ENCODE measurements at places on chromosomes 16 and 17.
A peak's percentile ranks its signal among the peaks of the same experiment; 100 is the strongest.

- peak; percentile 96 for DNase-seq
Observed at GRCh38 chr16:4846901-4847773, at the start of the genes GLYR1 and UBN1. Gene GLYR1, minus strand, starts transcription at chr16:4847288. Its CDS starts 23 bp downstream, at chr16:4847265. Gene UBN1, plus strand, starts transcription at chr16:4847481. Its CDS starts 5,437 bp downstream, at chr16:4852918.

- no peak for DNase-seq
Observed at GRCh38 chr16:11738742-11739544, 3.7 kb downstream of the TXNDC11 start.

- DNase-seq = peak; percentile 39
Observed at GRCh38 chr16:50581845-50582244, 33.6 kb downstream of the NKD1 start.

GRCh38 chr17:60303406-60304099, 88.4 kb downstream of the USP32 start:
- no peak for DNase-seq

DNA sequence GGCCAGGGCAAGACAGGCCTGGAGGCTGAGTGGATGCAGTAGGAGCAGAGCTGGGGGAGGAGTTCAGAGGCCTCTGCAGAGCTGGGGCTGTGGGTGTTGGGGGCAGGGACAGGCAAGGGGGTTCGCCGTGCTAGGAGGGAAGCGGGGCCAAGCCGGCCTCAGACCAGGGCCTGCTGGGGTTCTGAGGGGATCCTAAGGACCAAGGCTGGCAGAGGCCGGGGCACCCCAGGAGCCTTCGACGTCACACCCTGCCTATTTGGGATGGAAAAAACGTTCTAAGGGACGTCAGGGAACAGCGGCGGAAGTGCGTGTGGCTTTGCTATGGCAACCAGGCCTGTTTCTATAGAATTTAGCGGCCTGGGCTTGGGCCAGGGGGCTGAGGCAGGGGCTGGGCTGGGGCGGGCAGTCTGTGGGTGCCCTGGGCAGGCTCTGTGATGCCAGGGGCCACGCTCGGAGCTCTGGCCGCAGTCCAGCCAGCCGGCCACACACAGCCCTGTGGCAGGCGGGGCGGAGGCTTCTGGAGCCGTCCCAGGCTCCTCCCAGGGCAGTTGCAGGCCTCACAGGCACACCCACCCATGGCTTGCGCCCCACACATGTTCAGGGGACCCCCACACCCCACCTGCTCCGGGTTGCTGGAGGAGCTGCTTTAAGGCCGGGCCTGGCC, 3.7 kb downstream of the TRAF7 start:
- peak; percentile 75 for DNase-seq

GRCh38 chr16:897200-897543, 73.6 kb downstream of the LMF1 start:
- DNase-seq = no peak

DNA sequence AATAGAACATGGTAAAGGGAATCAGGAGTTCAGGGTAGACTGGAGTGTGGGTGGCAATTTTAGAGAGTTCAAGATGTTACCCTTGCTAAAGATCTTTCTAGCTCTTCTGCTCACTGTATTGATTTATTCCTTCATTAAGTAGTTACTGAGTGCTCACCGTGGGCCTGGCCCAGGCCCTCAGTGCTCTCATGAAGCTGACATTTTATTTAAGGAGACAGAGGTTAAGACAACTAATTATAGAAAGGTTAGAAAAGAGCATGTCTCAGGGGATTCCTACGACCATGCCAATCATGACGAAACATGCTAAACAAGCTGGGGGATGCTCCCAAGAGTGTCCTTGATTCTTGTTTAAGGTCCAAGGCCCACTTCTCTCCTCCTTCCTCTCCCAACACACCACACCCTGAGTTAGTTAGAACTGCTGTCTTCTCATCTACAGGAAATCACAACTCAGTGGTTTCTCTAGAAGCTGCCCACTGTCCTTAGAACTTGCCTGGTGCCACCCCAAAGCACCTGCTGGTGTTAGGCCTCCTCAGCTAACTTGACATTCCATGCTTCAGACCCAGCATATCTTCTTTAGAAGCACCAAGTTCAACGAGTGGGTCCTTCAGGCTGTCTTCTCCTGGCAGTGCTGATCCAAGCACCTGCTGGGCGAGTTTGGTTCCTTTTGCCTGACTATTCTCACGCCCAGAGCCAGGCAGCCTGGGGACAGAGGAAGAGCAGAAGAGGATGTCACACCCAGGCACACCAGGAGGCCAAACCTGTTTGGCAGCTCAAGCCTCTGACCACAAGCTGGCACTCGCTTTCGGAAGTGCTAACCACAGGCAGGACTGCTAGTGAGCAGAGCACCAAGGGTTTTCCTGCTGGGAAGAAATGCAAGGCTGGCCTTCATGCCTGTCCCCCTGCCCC, 79.0 kb downstream of the GAS7 start:
- DNase-seq = no peak

- DNase-seq = no peak
Observed at GRCh38 chr17:7774055-7774521, 56.5 kb downstream of the DNAH2 start.

GRCh38 chr17:48564188-48565021, 13.7 kb downstream of the HOXB4 start:
- no peak for DNase-seq

DNA sequence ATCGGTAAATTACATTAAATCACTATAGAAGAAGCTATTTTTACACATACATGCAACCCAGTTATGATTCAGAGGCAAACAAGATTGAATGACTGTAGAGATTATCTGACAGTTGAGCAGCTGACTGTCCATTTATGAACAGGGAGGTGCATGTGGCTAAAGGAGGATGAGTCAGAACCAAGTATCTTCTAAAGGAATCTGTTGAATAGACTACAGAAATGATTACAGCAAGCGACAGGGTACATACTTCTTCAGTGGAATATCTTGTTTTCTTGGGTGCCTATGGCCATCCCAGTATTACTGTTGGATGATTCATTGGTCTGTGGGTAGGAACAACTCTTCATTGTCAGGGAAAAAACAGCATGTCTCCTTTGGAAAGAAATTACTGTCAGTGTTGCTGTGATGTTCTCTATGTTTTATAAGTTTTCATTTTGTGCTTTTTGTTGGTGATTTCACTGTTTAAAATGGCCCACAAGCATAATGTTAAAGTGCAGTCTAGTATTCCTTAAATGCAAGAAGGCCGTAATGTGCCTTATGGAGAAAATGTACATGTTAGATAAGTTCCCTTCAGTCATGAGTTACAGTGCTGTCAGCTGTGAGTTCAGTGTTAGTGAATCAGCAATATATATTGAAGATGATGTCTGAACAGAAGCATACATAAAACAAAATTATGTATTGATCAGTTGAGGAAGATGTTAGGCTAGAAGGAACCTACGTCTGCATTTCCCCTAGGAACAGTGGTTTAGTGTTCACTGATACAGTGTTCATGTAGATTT, 27.0 kb downstream of the CBFB start:
- DNase-seq = no peak

DNA sequence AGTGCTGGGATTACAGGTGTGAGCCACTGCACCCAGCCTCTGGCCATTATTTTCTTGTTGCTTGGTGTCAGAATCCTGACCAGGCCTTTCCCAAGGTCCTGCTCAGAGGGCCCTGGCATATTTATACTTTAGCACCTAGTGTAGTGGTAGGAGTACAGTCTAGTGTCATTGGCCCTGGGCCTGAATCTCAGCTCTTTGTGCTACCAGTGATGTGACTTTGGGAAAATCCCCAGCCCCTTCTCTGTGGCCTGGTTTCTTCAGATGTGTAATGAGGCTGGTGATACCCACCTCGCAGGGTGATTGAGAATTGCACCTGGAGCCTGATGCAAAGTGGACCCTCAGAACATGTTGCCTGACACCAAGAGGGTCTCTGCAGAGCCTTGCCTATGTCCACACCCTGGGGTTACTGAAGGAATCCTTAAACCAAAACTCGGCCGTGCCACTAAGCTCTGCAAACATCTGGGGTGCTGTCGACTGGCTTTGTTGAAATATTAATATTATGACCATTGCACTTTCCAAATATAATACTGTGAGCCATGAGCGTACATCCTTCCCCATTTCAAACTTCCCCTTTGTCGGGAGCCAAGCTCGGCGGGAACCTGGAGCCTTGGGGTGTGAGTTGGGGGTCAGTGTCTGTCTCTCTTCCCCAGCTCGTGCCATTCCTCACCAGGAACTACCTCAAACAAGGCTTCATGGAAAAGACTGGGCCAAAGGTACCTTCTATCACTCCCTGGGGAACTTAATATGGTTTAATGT, 18.0 kb upstream of the RNF135 start:
- DNase-seq = no peak

DNA sequence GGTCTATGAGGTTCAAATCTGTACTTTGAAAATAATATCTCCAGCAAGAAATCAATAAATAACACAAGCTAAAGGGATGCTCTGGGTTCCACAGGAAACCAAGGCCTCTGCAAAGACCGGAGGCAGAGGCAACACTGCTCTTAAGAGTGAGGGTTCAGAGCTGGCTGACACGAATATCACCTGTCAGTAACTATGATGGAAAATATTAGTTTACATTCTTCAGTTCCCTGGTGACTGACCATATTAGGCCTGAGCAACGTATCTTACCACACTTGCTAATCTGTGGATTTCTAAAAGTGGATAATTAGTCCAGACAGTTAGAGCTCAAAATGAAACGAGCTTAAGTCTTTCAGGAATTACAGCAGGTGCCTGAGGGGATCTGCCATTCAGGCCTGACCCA, 459.3 kb downstream of the HS3ST3B1 start:
- DNase-seq = no peak

- DNase-seq = no peak
Observed at GRCh38 chr16:31356566-31357323, 1.8 kb downstream of the ITGAX start.

GRCh38 chr17:46764709-46765401, 53.6 kb downstream of the WNT3 start:
- DNase-seq = no peak

Measured in anterior cingulate cortex (tissue), 58 donors.